Chondrocyte (in vitro differentiated cells): ENCODE measurements at places on chromosomes 13 and 19. TPM values are rescaled to one million over a fixed set of nuclear protein-coding genes. Genes with fewer than 3 reads are reported as not detected.

- no peak for DNase-seq
Measured at GRCh38 chr13:100213576-100213975, 124.7 kb downstream of the PCCA start.

DNA sequence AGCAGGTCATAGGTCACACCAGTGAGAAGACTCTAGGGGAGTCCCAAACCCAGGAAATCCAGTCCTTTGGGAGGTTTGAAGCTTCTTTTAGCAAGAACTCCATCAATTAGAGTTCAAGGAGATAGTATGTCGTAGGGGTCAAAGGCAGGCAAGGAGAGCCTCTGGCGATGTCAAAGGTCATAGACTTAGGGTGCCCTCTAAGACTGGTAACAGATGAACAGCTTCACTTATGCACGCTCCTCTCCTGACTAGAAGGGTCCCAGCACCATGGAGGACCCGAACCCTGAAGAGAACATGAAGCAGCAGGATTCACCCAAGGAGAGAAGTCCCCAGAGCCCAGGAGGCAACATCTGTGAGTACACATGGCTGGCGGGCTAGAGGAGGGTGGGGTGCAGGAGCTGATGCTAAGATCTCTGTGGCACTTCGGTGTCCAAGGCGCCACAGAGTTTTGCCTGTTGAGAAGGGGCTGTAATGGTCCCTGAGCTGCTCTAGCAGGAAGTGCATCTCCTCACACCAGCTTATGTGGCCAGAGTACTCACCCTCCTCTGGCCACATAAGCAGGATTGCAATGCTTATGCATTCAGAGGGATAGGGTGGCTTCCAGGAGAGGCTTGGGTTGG lies 557 bp downstream of the ZNF576 start:
- no peak for DNase-seq

The HSPB6 gene
- total RNA-seq, result 0.75 to 5.7 TPM (median 5.0 TPM) in 3 replicates

DNA sequence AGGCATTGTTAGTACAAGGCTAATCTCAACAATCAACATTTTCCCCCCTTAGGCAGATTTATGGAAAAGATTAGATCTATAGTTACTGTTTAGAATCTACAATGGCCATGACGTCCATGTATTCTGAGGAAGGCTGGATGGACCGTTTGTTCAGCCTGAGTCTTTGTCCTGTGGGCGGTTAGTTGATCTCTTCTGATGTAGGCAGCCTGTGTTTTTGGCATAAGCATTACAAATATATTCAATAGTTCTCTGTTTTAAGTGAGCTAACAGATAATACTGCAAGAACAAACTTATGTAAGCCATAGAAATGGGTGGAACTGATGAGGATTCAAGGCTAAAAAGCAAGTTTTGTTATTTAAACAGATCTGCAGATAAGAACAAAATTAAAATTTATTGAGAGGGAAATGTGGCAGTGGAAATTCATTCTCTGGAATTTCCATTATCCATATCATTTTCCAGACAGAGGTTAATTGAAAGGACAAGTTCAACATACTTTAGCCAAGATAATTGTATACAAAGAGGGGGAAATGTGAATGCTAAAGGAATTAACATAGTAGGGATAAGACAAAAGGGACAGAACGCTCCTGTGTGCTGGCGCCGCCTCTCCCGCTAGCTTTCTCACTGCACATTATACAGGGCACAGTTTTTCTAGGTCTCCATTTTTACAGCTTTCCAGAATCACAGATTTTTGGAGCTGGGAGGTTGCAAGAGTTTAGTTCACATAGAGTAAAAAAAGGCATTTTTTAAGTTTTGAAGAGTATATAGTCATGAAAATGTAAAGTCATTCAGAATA lies 48.6 kb downstream of the FAM124A start:
- DNase-seq, result no peak

DNA sequence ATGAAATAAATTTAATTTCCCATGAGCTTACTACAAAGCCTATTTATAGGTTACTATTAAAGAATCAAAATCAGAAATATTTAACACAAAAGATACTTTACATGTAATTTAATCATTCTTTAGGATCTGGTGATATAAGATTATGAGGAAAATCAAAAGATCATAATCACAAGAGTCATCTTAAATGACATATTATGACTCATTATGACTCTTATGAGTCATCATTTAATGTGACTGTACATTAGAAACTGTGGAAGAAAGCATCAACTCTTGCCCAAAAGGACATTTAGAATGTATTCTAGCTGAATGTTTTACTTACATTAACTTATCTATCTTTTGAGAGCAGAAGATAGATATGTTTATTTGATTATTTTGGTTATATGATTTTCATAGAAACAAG lies 458.6 kb downstream of the DCT start:
- no peak for DNase-seq

The C19orf67 gene
- not detected in 3 replicates for total RNA-seq

DNA sequence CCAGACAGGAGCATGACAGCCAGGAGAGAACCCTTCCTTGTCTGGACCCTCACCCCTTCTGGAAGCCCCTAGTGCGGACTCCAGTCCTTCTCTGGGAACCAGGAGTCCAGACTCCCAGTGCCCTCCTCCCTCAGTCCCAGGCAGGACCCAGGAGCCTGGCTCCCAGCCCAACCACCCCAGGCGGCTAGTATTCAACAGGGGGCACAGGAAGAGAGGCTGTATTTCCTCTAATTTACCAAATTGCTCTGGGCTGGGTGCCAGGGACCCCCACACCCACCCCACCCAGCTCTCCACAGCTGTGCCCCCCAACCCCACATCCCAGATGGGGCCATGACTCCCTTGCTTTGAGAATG lies 3.3 kb downstream of the GRIN2D start:
- DNase-seq, result no peak

The POLR1G gene
- total RNA-seq, result 7.3 to 10.4 TPM (median 9.6 TPM) in 3 replicates

GRCh38 chr19:48578891-48579290 lies 26.9 kb downstream of the SULT2B1 start:
- no peak for DNase-seq

The LILRB3 gene
- not detected in 3 replicates for total RNA-seq

GRCh38 chr19:48053856-48054255 lies 10.0 kb upstream of the CABP5 start:
- DNase-seq, result no peak

DNA sequence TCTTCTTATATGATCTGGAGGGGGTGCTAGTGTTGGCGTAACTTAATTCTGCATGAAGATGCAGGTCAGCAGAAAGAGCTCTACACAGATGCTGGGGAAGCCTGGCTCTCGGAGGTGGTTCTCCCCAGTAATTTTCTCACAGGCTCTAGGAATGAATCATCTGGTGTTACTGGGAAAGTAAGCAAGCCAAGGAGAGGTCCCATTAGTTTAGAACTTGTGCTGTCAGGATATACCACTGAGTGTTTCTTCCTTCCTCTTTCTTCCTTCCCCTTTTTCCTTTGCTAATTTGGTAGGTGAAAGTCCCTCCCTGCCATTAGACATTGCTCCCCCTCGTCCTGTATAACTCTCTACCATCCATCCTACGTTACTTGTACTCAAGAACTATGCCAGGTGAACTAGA lies 68.3 kb downstream of the ATP8A2 start:
- no peak for DNase-seq
